GF-D8 (cell line): ENCODE measurements at places on chromosomes 3 and 15.

GRCh38 chr3:133572158-133573053 is 1.1 kb upstream of the CDV3 start:
- DNase-seq, result no peak

- no peak for DNase-seq
These were observed 49.4 kb downstream of the MYZAP start for GRCh38 chr15:57640930-57641682.

GRCh38 chr3:173411375-173411973 is 13.9 kb downstream of the NLGN1 start:
- DNase-seq, result no peak

- DNase-seq, result no peak
These were observed 40.5 kb downstream of the NUDT16 start for GRCh38 chr3:131421957-131422498.
